ENCODE measurements at places on chromosomes 11 and 22. TPM values are rescaled to one million over a fixed set of nuclear protein-coding genes. Genes with fewer than 3 reads are reported as not detected.

The LRRC4C gene
- total RNA-seq, result 3.1 TPM

The OSM gene
- total RNA-seq, result 0.48 TPM

The RFPL3 gene
- total RNA-seq, result not detected

The BACE1-AS gene
- total RNA-seq, result 3.9 TPM

The OR4A16 gene
- total RNA-seq, result not detected

The C11orf87 gene
- total RNA-seq, result 0.13 TPM

The RPS25 gene
- 1,568 TPM for total RNA-seq

The KRTAP5-7 gene
- not detected for total RNA-seq

The OR4A15 gene
- not detected for total RNA-seq

The SYT12 gene
- total RNA-seq, result 0.08 TPM

The OR52K2 gene
- total RNA-seq, result not detected

The KRTAP5-2 gene
- total RNA-seq, result not detected

The TMEM191C gene
- 5.9 TPM for total RNA-seq

The FERMT3 gene
- 1.6 TPM for total RNA-seq

The OR52E4 gene
- not detected for total RNA-seq

The SLC22A6 gene
- total RNA-seq, result not detected
